ENCODE measurements at places on chromosomes 2 and 18.

DNA sequence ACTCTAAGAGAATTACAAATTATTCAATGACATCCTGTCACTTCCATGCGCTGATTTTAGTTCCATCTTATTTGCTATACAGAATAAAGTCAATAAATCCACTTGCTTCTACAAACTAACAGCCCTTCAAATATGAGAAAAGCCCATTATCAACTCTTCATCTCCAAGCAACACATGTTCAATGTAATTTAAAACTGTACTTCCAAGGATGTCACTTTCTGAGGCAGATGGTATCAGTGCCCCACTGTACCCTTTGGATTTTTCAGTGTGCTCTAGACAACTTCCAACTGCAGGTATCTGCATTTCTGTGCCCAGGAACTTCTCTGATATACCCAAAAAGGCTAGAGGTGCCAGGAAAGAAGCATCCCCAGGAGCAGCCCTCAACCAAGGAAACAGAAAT is 87.6 kb downstream of the SMAD2 start:
- DNase-seq, result no peak

DNA sequence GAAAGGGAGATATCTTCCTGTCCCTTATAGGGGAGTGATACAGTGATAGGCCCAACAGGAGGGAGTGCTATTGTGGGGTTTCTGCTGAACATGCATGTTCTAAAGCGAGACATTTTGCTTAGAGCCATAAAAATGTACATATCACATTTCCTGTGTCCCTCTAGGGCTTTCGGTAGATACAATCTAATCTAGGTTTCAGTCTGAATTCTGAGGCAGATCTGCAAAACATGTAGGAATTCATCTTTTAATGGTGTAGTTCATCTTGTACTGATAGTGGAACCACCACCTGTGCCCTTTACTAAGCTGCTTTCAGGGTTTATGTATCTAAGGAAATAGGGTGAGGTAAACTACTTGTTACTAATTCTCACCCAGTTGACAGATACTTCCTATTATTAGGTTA is 73.8 kb downstream of the SPTBN1 start:
- no peak for DNase-seq

DNA sequence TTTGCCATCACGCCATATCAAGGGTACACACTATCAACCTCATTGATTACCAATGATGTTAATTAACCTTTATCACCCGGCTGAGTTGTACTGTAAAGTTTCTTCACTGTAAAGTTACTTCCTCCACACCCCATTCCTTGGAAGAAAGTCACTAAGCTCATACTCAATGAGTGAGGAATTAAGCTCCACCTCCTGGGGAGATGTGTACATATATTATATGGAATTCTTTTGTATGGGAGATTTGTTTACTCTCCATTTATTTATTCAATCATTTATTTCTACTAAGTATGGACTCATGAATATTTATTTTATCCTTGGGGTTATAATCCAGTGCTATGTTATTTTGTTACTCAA is 56.8 kb downstream of the C2orf74 start:
- no peak for DNase-seq

DNA sequence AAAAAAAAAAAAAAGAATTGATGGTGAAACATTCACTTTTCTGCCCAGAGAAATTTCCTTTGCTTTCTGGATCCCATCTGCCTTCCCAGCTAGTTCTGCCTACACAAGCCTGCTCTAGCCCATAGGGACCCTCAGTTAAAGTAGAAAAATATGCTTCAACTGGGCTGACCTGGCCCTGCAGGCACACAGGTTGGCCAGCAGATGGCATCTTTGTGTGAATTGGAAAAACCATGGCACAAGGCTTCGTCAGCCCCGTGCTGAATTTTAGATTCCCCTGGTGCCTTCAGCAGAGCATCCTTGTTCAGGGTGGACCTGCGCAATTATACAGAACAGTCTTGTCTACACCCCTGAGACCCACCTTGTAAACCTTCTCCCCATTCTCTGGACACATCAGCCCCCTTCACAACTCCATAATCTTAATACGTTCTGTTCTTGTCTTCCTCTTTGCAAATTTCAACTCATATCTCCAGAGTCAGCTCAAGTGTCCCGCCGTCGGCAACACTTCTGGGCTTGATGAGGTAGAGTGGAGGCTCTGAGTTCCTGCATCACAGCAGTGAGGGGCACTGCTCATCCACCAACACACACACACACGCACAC is 114.5 kb downstream of the INSIG2 start:
- DNase-seq, result no peak

GRCh38 chr18:21803495-21803894 is 62.9 kb downstream of the MIB1 start:
- DNase-seq, result no peak

Data from stimulated activated CD8-positive, alpha-beta memory T cell treated with anti-CD3 and anti-CD28 coated beads, Interleukin-15, amount 100 ng/mL, for 1 hour (primary cell).